ENCODE measurements at places on chromosomes 7 and 10. TPM values are rescaled to one million over a fixed set of nuclear protein-coding genes. Genes with fewer than 3 reads are reported as not detected.

DNA sequence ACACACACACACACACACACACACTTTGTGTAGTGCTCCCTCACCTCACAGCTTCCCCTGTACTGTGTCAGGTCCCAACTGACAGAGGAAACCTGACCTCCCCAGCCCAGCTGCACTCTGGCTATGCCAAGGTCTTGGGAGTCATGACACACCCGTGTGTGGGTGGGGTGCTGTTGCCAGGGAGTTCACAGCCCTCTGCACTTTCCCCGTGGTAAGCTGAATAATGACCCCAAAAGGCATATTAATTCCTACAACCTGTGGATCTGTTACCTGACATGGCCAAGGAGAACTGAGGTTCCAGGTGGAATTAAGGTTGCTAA, 8.9 kb upstream of the NANOS1 start:
- DNase-seq = no peak

- no peak for DNase-seq
Observed at GRCh38 chr7:131690441-131690840, 134.0 kb upstream of the PODXL start.

GRCh38 chr7:139515266-139515665, 8.2 kb upstream of the CLEC2L start:
- DNase-seq = no peak

- no peak for DNase-seq
Observed at GRCh38 chr10:77416311-77417135, 221.1 kb downstream of the KCNMA1 start.

GRCh38 chr10:2791774-2792443, 275.4 kb upstream of the PFKP start:
- no peak for DNase-seq

DNA sequence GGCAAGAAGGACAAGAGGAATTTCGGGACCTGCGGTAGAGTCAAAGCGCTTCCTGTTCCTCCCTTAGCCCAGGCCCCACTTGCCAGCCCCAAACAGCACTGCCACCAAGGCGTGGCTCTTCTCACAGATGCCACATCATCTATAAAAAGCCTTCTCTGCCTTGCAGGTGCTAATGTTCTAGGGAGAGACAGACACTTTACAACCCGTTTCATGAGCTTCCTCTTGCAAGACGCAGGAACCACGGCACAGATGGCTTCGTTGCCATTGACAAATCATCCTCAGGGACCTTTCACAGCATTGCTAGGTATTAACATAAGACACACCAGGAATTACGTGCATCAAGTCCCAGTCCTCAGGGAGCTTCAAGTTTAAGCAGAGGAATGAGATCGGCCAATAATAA, 180.9 kb downstream of the JCAD start:
- no peak for DNase-seq

GRCh38 chr10:83680470-83680891, 458.8 kb upstream of the GHITM start:
- DNase-seq = no peak

GRCh38 chr7:20083781-20084180, 133.4 kb downstream of the MACC1 start:
- no peak for DNase-seq

DNA sequence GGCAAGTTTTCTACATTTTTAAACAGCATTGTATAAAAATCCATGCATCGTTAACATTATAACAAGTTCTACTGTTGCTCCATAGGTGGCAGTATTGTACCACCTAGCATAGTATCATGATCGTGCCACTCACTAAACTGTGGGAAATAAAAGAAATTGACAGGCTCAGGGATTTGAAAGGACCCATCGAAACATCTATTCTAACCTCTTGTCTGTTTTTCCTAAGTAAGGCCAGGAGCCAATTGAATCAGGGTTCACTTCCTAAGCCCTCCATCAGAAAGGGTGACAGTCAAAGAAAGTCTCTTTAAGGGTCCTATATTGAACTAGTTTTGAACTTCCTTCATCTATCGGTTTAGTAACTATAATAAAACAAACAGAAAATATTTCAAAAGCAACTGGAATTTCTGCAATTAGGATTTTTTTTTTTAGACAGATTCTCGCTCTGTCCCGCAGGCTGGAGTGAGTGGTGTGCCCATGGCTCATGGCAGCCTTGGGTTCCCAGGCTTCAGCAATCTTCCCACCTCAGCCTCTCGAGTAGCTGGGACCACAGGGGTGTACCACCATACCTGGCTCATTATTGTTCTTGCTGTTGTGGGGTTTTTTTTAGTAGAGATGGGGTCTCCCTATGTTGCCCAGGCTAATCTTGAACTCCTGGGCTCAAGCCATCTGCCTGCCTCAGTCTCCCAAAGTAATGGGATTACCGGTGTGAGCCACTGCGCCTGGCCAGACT, 9.4 kb downstream of the HACD1 start:
- no peak for DNase-seq

Gene CASP7
- 16.6 TPM for total RNA-seq

Gene TEX47
- not detected for total RNA-seq

DNA sequence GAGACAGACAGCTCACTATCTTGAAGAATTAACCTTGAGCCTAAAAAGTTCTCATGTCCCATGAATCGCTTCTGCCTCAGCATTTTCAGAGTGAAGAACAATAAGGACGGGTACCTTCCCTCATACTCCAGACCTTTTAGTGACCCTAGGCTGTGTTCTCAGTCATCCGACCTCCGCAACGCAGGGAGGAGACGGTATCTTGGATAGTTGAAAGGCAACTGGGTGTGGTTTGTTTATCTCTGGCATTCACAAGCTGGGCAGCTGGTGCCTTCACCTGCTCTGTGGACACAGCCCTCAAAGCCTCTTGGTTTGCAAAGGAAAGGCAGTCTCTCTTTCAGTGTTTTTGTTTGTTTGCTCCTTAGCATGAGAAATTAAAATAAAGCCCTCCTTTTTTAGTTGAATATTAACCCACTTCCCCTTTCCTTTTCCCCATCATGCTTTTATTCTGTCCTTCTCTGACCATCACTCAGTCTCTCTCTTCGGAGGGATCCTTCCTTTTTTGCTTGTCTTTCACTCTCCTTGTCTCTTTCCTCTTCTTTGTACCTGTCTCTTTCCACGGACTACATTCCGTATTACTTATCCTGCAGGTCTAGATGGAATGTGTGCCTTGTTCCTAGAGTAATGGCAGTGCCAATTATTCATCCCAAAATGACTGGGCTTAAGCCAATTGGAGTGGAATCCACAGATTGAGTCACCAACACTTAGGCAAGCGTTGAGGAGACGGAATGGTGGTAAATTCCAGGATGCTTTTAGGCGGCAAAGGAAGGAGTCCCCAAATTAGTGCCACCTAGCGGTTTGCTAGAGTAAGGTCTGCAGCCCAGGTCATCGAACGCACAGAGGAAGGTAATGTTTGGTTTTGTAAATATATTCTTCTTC, 45.8 kb downstream of the PRR15 start:
- DNase-seq = no peak

DNA sequence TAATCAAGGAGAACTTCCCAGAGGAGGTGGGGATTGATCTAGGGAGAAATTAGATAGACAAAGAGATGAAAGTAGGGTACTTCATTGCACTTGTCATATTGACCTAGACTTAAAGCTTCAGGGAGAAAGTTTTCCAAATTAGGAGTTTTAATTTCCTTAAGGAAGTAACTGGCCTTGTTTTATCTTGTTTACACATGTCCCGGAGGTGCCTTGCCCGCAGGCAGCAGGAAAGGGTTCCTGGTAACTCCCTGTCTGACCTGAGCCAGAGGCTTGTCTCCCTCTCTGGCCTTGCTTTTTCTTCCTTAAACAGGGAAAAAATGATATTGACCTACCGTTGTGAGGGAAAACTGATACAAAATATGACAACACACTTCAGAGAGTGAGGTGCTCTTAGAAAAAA, 181.6 kb downstream of the EVX1 start:
- no peak for DNase-seq

GRCh38 chr10:91519899-91520514, 109.9 kb downstream of the HECTD2 start:
- no peak for DNase-seq

Gene NUTM2B
- 1.8 TPM for total RNA-seq

Gene PAPOLB
- total RNA-seq = 0.23 TPM

Gene GNGT1
- total RNA-seq = 0.65 TPM

- DNase-seq = peak; percentile 71
Observed at GRCh38 chr7:25565949-25566348, 337.7 kb upstream of the NPVF start.

GRCh38 chr10:89692416-89692815, 9.0 kb upstream of the KIF20B start:
- DNase-seq = no peak

GRCh38 chr7:41224063-41224763, 478.7 kb downstream of the INHBA start:
- DNase-seq = no peak

Gene EBLN1
- total RNA-seq = not detected

- DNase-seq = peak; percentile 61
Observed at GRCh38 chr7:73701357-73701995, 18.0 kb downstream of the STX1A start.

- no peak for DNase-seq
Observed at GRCh38 chr10:33773253-33773573, 438.7 kb upstream of the NRP1 start.

Gene ABCC2
- total RNA-seq = 6.2 TPM

DNA sequence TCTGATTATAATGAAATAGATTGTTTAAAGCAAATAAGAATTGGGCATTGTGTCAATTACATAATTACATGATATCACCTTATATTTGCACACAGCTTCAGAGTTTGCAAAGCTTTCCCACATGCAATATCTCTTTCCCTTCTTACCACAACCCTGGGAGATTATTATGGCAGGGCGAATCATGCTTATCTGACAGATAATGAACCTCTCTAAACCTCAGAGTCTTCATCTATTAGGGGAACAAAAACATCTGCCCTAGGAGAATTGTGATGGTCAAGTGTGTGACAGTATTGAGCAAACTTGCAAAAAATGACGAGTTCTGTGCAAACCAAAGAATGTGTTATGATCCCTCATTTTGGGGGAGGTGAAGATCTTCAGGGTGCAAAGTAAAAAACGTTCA, 90.0 kb downstream of the MYOF start:
- no peak for DNase-seq

GRCh38 chr7:3028758-3029093, 14.9 kb downstream of the CARD11 start:
- no peak for DNase-seq

GRCh38 chr10:370449-370825, 235.2 kb downstream of the ZMYND11 start:
- DNase-seq = no peak

DNA sequence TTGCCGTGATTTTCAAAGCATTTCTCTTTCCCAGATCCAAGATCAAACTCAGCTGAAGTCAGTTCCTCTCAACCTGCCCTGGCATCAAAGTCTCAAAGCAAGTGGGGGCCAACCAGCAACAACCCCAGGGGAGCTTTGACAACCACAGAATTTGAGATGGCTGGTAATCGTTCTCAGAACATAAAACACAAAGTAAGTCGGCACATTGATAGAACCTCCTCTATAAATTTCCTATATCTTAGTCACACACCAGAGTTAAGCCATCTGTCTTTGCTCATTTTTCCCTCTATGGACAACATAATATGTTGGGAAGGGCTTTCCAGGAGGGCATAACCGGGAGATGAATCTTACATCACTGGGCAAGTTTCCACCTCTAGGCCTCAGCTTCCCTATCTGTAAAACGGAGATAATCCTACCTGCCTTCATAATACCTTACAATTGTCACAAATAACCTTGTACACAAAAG, 1.2 kb upstream of the DNAJC9 start:
- no peak for DNase-seq

Gene CC2D2B
- 1.0 TPM for total RNA-seq

Gene IFIT1B
- total RNA-seq = not detected

Gene TEX36
- not detected for total RNA-seq

Gene EVX1
- total RNA-seq = 0.80 TPM

Gene ICA1
- total RNA-seq = 3.5 TPM

GRCh38 chr7:101990811-101991418, 173.5 kb downstream of the CUX1 start:
- DNase-seq = no peak

DNA sequence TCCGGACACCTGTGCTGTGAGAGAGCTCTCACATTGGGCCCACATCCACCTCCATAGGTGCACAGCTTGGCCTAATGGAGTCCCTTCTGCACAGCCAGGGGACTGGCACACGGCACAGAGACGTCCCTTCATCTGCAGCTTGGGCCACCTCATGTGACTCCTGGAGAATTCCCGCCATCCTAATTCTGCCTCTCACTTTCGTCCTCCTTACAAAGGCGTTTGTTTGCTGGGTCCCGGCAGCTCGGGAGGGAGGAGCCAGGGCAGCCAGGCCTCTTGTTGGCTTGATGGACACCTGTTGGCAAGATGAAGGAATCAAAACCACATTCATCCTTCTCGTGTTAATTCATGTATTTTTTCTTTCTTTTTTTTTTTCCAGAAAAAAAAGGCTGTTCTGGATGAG, 30.7 kb upstream of the TTYH3 start:
- no peak for DNase-seq

GRCh38 chr10:94123258-94123995, 129.7 kb downstream of the PLCE1 start:
- DNase-seq = no peak

Gene SCART1
- total RNA-seq = 1.6 TPM

DNA sequence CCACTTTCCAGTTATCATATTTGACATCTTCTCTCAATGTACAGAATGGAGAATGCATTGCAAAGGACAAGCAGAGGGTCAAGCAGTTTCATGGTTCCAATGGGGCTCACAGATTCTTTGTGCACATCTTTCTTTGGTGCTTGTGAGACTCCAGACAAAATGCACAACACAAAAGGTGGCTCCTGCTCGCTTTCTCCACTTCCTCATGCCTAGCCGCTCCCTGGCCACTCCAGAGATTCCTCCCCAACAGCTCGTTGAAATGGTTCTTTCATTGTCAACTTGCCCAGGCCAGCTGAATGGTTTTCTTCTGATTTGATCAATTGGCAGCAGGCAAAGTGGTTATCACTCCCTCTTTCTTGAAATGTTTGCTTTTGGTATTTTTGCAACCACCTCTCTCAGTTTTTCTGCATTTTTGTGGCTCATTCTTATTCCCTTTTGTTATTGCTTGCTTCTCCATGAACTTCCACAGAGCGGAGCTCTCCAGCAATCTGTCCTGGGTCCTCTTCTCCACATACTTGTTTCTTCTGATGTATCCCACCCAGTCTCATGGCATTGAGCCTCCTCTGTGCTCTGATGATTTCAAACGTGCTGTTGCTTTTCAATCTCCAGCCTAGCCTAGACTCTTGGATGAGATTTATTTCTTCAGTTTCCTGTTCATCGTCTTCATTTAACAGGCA, 507.8 kb upstream of the MKI67 start:
- no peak for DNase-seq

DNA sequence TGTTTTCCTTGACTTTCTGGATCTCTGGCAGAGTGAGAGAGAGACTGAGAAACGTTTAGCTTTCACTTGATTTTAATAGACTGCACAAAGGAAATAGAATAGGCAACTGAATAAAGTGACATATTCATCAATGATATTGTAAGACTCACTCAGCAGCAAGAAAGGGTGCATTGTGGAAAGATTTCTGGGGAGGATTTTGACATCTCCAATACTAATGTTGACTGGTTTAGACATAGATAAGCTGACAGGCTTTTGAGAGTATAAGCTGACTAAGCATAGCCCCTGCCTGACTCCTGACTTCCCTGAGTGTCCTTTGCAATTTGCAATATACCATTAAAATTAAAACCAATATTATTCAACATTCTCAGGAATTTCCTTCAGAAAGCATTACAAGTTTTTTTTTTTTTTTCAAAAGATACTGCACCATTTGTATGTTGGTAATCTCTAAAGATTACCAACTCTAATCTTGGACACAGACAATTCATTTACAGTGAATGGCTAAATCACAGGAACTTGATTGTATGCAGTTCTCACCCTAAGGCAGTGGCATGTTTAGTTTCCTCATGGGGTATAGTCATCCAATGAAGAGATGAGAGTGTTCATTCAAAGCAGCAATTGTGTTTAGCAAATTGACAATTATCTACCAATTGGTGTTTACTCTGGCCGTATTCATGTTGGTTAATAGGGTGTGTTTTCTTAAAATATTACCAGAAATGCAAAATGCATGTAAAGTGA, 325.6 kb downstream of the SORCS3 start:
- no peak for DNase-seq
